Sigmoid colon (tissue), 7 donors: ENCODE measurements at places on chromosomes 11 and 22.

DNA sequence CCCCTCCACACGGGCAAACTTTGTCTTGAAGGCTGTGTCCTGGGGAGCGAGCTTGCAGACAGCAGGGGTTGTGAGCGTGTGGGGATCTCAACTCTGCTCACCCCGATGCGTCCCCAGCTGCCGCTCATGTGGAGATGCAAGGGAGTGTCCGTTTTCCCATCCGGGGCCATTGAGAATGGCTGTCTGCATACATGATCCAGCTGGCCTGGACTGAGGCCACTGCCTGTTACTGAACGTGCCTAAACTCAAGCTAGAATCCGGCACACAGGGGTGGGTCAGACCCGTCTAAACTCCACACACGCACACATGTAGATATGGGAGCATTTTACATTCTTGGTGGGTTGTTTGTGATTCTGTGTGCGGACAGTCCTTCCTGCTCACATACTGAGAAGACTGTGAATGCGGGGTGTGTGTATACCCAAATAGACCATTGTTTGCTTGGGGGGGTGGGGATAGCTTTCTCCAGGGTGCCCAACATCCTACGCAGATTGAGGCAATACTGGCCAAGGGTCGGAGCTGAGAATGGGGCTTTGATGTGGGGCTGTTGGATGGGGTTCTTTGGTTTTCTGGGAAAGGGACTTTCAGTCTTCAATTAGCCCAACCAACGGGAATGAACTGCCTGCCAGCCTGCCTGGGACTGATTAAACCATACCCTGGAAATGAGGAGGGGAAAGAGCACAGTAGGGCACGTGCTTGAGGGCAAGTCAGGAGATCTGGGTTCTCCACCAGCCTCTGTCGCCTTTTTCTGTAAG is 60.4 kb downstream of the ST3GAL4 start:
- H3K4me1 ChIP-seq, result no peaks in the 10 kb centered on the region
- DNase-seq, result peak; percentile 95
- no peaks in the 10 kb centered on the region for H3K27me3 ChIP-seq

DNA sequence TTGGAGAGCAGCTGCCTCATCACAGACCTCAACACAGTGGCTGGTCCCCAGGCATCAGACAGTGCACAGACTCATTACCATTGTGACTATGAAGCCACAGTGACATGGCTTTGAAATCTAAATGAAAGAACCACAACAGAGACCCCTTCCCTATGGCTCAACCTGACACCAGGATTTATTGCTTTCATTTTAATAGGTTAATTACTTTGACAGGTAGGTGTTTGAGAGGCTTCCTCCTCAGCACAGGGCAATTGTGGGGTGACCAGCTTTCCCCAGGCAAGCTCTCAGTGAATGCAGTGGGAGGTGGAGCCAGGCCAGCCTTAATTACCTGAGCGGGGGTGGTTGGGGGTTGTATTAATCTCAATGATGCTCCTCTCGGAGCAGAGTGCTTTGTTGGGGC is 102.3 kb downstream of the CHST1 start:
- no peaks in the 10 kb centered on the region for H3K36me3 ChIP-seq
- H3K4me3 ChIP-seq, result no peak overlapping the region
- peaks cover 3% of the 10 kb centered on the region for H3K27me3 ChIP-seq
- no peak for DNase-seq
- no peaks in the 10 kb centered on the region for H3K4me1 ChIP-seq

GRCh38 chr11:94857337-94857736 is 89.2 kb downstream of the AMOTL1 start:
- H3K4me1 ChIP-seq, result no peaks in the 10 kb centered on the region
- H3K4me3 ChIP-seq, result no peak overlapping the region
- H3K36me3 ChIP-seq, result peaks cover 100% of the 10 kb centered on the region
- no peaks in the 10 kb centered on the region for H3K27me3 ChIP-seq
- H3K27ac ChIP-seq, result no peak overlapping the region
- no peak for DNase-seq

- peaks cover 7% of the 10 kb centered on the region for H3K36me3 ChIP-seq
- H3K4me3 ChIP-seq, result no peak overlapping the region
- H3K27ac ChIP-seq, result peak overlapping the region; percentile 39
- DNase-seq, result no peak
These were observed 18.1 kb downstream of the RNF141 start for GRCh38 chr11:10522921-10523320.

DNA sequence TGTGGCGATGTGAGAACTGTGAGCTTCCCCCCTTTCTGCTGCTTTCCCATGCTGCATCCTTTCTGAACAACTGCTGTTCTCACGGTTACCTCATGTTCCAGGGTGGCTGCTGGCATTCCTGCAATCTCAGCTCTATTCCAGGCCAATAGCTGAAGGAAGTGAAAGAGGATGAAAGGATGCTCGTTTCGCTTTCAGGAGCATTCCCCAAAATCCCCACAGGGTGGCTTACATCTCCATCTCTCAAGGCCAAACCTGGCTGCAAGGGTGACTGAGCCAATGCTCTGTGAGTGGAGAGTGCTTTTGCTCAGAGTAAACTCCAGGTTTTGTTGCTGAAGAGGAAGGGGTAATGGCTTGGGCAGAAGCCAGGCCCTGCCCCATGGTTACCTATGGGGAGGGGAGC is 848.2 kb downstream of the BRD1 start:
- no peaks in the 10 kb centered on the region for H3K27me3 ChIP-seq
- no peaks in the 10 kb centered on the region for H3K36me3 ChIP-seq
- no peak overlapping the region for H3K27ac ChIP-seq
- no peak overlapping the region for H3K4me3 ChIP-seq

- no peaks in the 10 kb centered on the region for H3K4me1 ChIP-seq
- DNase-seq, result no peak
- H3K36me3 ChIP-seq, result no peaks in the 10 kb centered on the region
These were observed 6.8 kb upstream of the INSC start for GRCh38 chr11:15107730-15108515.

GRCh38 chr22:29375398-29376076 is 12.8 kb downstream of the AP1B1 start:
- H3K36me3 ChIP-seq, result no peaks in the 10 kb centered on the region
- no peaks in the 10 kb centered on the region for H3K4me1 ChIP-seq
- no peak overlapping the region for H3K4me3 ChIP-seq
- DNase-seq, result no peak
- H3K27me3 ChIP-seq, result no peaks in the 10 kb centered on the region
- H3K27ac ChIP-seq, result no peak overlapping the region

GRCh38 chr11:133818302-133818701 is 27.0 kb downstream of the SPATA19 start:
- no peak overlapping the region for H3K27ac ChIP-seq
- H3K4me3 ChIP-seq, result no peak overlapping the region
- no peaks in the 10 kb centered on the region for H3K27me3 ChIP-seq

DNA sequence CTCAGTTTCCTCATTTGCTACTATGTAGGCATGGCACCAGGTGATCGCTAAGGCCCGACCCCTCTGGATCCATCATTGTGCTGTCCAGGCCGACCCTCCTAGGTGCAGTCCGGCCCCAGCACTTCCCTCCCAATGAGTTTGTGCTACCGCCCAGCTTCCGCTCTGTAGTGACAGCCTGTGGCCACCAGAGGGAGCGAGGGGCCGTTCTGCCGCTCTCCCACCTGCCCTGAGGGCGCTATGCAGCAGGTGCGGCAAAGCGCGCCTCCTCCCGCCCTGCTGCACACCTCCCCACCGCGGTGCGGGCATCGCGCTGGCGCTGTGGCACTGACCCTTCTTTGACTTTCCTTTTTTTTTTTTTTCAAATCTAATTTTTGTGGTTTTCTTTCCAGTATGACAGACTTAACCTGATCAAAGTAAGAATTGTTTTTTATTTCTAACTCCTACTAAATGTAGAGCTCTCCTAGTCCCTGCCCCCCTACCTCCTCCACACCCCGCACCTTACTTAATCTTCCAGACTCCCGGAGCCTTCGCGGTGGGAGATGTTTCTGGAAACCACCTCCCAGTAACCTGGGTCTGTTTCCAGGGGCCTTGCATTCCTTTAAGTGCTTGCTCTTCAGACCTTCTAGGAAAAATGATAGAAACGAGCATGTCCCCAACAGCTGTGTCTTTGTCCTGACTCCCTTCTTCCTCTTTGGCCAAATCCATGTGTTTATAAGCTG is 73.7 kb downstream of the SCN3B start:
- no peak overlapping the region for H3K4me3 ChIP-seq
- H3K27ac ChIP-seq, result no peak overlapping the region
- peaks cover 4% of the 10 kb centered on the region for H3K4me1 ChIP-seq
- no peak for DNase-seq
- H3K36me3 ChIP-seq, result no peaks in the 10 kb centered on the region

DNA sequence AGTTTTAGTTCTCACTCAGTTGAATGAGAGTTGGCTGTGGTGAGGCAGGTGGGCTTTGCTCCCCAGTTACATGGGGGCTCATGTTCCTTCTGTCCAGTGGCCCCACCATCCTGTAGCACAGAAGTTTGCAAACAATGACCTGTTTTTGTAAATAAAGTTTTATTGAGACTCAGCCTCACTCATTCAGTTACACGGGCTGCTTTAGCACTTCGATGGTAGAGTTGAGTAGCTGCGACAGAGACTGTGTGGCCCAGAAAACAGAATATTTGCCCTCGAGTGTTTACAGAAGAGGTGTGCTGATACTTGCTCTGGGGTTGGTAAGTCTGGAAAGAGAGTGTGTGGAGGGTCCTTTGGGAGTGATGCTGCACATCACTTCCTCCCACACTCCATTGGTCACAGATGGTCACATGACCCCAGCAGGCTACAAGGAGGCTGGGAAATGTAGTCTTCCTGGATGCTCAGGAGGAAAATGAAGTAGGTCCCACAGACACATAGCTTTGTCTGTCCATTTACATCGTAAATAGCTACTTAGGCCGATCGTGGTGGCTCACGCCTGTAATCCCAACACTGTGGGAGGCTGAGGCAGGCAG is 34.6 kb downstream of the IFT27 start:
- no peak overlapping the region for H3K4me3 ChIP-seq
- H3K36me3 ChIP-seq, result no peaks in the 10 kb centered on the region
- H3K4me1 ChIP-seq, result no peaks in the 10 kb centered on the region
- no peak overlapping the region for H3K27ac ChIP-seq
- DNase-seq, result peak; percentile 10

DNA sequence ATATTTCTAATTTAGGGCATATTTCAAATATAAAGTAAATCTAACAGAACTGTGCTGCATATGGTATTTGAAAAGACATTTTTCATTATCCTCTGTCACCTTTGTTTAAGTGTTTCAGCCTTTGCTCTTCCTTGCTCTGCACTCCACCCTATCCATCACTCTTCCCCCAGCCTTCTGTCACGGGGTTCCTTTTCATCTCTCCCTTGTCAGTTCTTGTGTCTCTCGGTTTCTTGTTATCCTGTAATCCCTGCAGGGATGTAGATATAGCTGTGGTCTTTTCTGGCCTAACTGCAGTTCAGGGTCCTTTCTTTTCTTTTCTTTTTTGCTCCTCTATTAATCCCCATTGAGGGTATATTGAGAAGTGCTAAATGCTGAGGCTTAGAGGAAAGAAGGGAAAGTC is 261.9 kb downstream of the DCDC1 start:
- no peaks in the 10 kb centered on the region for H3K4me1 ChIP-seq
- DNase-seq, result no peak
- no peaks in the 10 kb centered on the region for H3K27me3 ChIP-seq
- H3K4me3 ChIP-seq, result no peak overlapping the region
- H3K36me3 ChIP-seq, result no peaks in the 10 kb centered on the region

GRCh38 chr11:10382518-10382917 is 72.5 kb upstream of the AMPD3 start:
- no peaks in the 10 kb centered on the region for H3K36me3 ChIP-seq
- no peak overlapping the region for H3K4me3 ChIP-seq
- DNase-seq, result no peak
- H3K4me1 ChIP-seq, result peaks cover 22% of the 10 kb centered on the region
- H3K27me3 ChIP-seq, result no peaks in the 10 kb centered on the region

- H3K4me1 ChIP-seq, result no peaks in the 10 kb centered on the region
- H3K27ac ChIP-seq, result no peak overlapping the region
- no peaks in the 10 kb centered on the region for H3K36me3 ChIP-seq
- DNase-seq, result no peak
These were observed 527.9 kb upstream of the B3GAT1 start for GRCh38 chr11:134939905-134940304.

- no peak overlapping the region for H3K27ac ChIP-seq
- no peaks in the 10 kb centered on the region for H3K4me1 ChIP-seq
- H3K27me3 ChIP-seq, result no peaks in the 10 kb centered on the region
- H3K36me3 ChIP-seq, result no peaks in the 10 kb centered on the region
- no peak overlapping the region for H3K4me3 ChIP-seq
- no peak for DNase-seq
These were observed 967.5 kb downstream of the NTM start for GRCh38 chr11:132337819-132338416.
